ENCODE measurements at places on chromosomes 6 and 20.
A peak's percentile ranks its signal among the peaks of the same experiment; 100 is the strongest.

DNA sequence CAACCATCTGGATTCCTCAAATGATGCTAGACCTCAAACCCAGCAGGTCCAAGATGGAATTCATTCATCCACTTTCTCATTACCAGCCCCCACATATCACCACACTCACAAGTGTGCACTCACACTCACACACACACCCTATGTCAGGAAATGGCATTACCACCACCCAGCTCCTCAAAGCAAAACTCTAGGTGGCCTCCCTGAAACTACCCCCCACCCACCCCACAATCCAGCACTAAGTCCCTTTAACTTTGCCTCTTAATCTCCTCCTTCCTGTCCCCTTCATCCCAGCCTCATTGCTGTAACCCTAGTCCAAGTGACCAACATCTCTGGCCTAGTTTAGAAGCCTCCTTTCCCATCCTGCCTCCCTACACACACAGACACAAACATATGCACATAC, 109.4 kb downstream of the TNFAIP3 start:
- no peak for DNase-seq

GRCh38 chr20:60292001-60292520, 333.8 kb downstream of the CDH26 start:
- DNase-seq = no peak

DNA sequence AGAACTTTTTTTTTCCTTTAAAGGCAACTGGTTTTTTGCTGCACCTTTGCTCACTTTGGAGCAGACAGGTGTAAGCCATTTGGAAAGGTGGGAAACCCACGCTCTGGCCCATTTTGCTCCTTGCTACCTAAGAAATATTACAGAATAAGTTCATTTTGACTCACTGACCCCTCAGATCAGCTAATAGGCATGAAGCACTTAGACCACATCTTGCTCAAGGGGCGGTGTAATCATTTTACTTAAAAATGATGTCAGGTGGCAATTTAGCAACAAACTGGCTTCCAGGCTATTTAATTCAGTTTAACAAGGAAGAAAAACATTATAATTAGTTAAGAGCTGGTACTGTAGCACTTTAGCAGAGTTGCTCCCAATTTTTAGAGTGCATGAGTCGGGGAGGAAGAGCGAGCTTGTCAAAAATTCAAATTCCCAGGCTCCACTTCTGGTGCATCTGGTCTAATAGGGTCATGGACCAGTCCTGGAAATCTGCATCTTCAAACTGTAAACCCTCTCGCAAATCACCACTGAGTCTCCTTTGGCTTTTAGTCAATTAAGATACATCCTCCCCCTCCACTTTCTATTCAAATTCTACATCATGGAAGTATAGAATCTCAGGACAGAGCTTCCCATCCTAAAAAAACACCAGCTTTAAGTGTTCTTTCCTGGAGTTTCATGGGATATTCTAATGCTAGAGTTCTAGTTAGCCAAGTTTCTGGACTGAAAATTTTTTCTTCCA, 38.2 kb downstream of the JAG1 start:
- no peak for DNase-seq

- no peak for DNase-seq
Measured at GRCh38 chr6:75611702-75612375, 10.2 kb downstream of the SENP6 start.

DNA sequence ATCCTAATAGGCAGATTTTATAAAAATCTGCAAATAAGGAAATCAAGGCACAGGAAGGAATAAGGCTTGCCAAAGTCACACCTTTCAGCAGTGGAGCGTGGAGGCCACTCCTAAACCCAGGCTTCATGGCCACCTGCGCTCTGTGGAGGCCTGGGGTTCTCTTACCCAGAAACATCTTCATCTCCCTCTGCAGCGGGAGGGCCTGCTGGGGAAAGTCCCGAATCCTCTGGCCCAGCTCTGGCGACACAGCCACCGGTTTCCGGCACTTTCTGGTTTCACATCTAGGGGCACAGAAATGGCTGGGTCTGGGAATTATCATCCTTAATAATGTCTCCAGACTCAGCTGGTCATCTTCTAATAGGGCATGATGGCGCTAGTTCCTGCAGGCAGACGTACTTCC, 4.2 kb downstream of the TRIM10 start:
- DNase-seq = no peak

DNA sequence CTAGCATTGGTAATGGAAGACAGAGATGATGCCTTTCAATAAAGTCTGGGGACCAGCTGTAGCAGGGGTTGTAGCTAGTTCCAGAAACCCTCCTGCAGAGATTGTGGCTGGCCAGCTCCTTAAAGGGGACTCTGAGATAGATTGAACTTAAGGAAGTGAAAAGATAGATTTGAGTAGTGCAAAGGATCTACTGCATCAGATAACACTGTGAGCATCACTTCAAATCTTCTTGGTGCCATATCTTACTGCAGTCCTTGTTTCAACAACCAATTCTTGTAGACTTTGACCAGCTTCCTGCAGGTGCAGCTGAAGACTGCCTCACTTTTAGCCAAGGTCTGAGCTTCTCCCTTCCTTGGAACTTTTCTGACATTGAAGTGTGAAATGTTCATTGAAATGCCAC, 14.8 kb upstream of the CEP162 start:
- DNase-seq = no peak

DNA sequence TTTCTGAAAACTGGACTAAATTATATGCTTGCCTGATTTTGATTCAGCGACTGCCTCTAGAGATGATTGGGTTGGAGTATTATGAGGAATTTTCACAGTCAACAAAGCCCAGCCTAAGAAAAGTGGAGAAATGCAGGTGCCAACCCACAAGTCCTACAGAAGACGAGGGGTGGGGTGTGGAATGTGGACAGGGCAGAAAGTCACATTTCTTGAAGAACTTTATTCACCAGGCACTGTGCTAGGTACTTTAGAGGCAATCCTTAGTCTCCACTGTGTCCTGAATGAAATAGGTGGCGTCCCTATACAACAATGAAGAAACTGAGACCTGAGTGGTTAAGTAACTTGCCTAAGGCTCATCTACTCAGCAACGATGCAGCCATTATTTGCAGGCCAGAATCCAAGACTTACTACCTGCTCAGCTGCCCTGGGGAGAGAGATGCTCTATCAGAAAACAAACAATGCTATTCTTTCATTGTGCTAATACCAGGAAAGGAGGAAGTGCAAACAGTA, 106.3 kb downstream of the RNF144B start:
- no peak for DNase-seq

- no peak for DNase-seq
Measured at GRCh38 chr6:44111434-44112417, 15.5 kb downstream of the MRPL14 start.

DNA sequence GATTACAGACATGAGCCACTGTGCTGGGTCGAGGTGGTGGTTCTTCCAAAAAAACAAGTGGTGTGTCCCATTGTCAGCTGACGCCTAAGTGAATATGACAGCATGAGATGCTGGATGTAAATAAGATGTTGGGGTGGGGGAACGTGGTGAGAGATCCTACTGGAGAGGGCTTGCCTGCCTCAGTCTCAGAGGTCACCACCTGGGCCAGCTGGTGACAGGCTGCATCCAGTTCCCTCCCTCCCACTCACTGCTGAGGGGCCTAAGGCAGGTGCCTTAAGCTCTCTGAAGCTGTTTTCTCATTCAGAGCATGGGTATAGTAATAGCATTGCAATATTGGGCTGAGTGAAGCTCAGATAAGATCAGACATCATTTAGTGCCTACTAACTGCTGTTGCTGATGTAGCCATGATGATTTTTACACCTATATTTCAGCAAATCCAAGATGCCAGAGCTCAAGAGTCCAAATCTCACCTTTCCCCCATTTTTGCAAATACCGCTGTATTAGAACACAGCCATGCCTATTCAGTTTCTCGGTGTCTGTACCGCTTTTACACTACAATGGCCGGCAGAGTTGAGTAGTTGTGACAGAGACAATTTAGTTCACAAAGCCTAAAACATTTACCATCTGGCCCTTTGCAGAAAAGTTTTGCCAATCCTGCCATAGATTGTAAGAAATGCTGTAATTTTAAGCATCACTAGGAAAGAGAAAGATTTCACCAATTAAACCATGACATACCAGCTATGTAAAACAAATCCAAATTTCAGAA, 171.3 kb downstream of the ANKRD60 start:
- DNase-seq = peak; percentile 13

GRCh38 chr20:18653736-18654447, 66.0 kb downstream of the DTD1 start:
- no peak for DNase-seq

- no peak for DNase-seq
Measured at GRCh38 chr6:142870787-142871415, 74.1 kb downstream of the HIVEP2 start.

DNA sequence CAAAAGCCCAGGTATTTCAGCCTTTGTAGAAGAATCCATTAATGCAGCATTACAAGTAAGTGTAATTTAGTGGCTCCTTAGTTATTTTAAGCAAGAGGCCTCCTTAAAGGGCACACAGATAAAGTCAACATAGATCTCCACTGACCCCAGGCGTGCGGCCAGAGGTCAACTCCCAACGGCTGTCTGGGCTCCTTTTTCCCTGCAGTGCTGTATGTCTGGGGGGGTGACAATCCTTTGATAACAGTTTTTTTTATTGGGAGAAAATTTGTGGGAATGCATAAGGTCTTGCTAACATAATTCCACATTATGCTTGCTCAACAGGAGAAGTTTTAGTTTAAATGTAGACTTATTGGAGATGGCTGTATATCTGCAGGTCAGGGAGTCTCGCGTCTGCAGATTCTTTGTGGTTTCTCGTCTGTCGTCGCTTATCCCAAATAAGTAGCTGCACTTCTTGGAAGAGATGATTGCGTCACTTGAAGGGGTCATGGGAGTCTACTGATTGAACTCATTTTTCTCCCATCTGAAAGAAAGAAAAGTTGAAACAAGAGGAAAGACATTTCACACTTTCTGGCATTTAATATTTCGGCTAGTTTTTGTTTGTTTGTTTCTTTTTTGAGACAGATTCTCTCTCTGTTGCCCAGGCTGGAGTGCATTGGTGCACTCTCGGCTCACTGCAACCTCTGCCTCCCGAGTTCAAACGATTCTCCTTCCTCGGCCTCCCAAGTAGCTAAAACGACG, 151.7 kb upstream of the AKAP12 start:
- peak; percentile 26 for DNase-seq

DNA sequence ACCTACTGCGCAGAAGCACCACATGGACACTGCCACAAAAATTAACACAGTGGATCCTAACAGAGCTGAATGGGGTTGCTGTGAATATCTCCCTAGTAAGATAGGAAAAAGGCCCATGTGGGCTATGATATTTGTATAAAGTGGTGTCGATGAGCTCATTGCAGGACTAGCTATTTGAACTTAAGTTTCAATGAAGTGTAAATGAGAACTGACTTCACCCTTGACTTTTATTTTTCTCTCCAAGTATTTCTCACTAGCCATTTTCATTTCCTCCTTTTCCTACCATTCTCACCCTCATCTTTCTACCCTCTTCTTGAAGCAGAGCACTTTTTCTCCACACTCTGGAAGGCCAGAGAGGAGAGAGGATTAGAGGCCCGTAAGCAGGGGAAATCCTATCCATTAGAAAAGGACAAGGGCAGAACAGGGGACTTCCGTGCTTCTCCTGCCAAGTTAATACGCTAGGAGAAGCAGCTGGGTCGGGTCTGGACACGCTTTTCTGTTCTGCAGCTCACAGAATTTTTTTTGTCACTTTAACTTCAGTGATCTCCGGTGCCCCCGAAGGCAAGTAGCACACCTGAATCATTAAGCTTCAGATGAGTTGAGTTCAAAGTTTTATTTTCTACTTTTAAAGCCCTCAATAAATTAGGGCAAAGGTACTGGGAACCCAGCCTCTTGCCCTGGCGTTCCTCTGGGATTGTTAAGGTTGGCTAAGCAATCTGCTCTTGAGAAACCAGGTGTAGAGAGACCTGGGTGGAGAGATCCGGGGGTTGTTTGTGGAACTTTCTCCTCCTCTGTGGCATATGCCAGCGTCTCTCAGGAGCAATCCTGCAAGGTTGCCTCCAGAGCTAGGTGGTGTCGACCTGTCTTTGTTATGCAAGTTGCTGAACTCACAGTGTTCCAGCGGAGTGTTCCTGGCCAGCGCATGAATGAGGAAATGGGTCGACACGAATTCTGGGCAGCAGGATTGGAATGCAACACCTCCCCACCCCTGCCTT, 56.2 kb upstream of the ARID1B start:
- DNase-seq = no peak

GRCh38 chr6:62976566-62976965, 234.7 kb upstream of the FKBP1C start:
- no peak for DNase-seq
